ENCODE measurements at places on chromosomes 5 and 9.

DNA sequence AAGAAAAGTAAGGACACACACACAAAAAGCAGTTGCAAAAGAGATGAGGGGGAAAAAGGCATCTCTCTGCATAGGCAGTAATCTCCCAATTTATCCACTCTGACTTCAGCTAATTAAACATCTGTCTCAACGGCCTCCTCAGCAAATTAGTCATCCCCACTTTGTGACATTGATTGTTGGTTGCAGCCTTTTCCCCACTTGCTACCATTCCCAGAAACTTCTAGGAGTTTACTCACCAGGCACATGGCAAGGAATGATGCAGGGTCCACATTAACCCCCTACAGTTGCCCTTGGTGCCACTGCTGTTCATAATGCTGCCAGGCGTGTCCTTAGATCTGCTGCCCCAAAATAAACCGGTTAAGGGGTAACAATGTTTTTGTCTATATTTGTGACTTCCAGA is 174.6 kb downstream of the MAPKAP1 start:
- peak; percentile 27 for DNase-seq

DNA sequence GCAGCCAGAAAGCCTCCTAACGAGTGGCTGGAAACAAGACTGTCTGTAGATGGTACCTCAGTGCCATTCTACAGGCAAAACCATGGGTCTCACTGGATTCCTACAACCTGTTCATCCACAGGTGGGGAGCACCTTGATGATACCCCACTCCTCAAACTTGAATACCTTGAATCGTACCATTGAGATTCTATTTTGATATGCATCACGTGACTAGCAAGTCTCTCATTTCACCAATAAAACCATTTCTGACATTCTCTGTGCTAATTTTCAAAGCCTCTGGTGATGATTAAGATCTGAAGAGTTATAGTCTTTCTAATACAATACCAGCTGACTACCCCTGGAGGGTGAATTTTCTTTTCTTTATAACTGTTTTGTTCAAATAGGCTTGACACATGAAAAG is 188.9 kb downstream of the ADAMTS12 start:
- DNase-seq: no peak

GRCh38 chr5:160213537-160213936 is 15.8 kb upstream of the FABP6 start:
- no peak for DNase-seq

- DNase-seq: no peak
Observed at GRCh38 chr9:130110166-130110565, 56.5 kb downstream of the GPR107 start.

- DNase-seq: no peak
Observed at GRCh38 chr5:122295138-122295537, 16.9 kb upstream of the SNCAIP start.

DNA sequence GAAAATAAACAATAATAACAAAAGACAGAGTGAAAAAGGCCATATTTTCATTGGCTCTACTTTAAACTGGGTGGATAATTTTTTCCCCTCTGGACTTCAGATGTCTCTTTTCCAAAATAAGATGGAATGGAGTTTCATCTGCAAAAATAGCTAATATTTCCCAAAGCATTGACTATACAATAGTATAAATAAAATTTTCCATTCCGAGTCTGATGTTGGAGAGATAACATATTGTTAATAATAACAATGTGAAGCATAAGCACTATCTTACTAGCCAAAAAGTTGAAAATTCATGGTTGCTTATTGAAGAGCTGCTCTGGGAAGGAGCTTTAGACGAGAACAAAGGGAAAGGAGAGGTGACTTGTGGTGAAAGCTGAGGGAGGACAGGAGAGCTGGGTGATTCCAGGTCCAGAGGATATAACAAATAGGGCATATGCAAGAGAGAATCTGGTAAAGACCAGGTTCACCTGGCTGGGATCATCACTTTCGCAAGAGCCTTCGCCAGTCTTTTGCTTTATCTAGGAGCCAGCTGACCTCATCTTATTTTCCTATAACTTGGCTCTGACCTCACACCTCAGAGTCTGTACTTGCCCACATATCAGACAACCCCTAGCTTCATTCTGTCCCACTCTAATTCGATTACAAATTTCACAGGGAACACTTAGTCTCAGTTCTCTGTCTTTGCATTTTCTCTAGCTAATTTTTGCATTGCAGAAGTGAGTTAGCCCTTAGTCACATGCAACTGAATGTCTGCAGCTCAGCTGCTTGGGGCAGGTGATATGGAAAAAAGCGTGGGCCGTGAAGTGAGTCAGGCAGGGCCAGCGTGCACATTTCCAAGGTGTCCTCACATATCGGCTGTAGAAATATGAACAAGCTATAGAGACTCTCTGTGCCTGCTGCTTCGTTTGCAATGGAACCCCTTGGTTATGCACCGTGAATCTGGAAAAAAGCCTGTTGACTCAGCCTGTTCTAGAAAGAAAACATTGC is 7.6 kb upstream of the ZNF474 start:
- no peak for DNase-seq

- no peak for DNase-seq
Observed at GRCh38 chr9:130982636-130983358, 26.2 kb upstream of the LAMC3 start.

GRCh38 chr5:14286574-14287421 is 143.7 kb downstream of the TRIO start:
- DNase-seq: no peak

GRCh38 chr5:163506726-163507125 is 1.3 kb downstream of the MAT2B start:
- DNase-seq: peak; percentile 31

GRCh38 chr5:13814301-13814700 is 130.2 kb downstream of the DNAH5 start:
- no peak for DNase-seq

DNA sequence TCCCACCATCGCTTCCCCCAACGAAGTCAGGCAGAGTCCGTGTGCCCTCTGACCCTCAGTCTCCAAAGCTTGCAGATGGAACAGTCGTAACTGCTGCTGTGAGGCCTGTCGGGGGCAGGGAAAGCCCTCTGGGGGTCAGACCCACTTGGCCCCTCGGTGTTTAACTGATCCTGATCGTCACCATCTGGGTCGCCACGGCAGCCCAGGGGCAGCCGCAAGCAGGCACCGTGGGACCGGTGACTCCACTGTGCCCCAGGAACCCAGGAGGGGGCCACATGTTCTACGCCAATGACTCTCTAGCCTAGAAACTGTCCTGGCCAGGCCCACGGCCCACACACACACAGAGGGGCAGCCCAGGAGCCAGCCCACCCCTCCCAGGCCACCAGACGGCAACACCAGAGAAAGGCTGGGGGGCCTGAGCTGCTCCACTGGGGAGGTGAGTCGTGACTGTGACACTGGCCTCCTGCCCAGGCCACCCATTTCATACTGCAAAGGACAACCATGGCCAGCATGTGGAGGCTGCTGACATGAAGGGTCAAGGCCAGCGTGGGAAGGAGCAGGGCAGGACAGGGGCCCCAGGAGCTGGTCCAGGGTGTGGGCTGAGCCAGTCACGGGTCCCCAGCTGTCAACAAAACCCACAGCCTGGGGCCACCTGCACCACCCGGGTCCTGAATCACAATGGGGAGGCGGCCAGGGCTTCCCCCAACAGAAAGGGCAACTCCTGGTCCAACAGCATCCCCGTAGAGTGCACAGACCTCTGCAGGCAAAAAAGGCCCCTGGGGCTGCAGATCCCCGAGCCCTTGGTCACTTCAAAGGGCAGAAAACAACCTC is 20.8 kb downstream of the VAV2 start:
- DNase-seq: no peak

GRCh38 chr9:87201351-87201751 is 254.0 kb upstream of the GAS1 start:
- peak; percentile 96 for DNase-seq

- no peak for DNase-seq
Observed at GRCh38 chr5:168646335-168646734, 67.2 kb upstream of the PANK3 start.

All from fibroblast of skin of right quadriceps (primary cell).